Endothelial cell (in vitro differentiated cells): ENCODE measurements at places on chromosomes 5 and 9.

DNA sequence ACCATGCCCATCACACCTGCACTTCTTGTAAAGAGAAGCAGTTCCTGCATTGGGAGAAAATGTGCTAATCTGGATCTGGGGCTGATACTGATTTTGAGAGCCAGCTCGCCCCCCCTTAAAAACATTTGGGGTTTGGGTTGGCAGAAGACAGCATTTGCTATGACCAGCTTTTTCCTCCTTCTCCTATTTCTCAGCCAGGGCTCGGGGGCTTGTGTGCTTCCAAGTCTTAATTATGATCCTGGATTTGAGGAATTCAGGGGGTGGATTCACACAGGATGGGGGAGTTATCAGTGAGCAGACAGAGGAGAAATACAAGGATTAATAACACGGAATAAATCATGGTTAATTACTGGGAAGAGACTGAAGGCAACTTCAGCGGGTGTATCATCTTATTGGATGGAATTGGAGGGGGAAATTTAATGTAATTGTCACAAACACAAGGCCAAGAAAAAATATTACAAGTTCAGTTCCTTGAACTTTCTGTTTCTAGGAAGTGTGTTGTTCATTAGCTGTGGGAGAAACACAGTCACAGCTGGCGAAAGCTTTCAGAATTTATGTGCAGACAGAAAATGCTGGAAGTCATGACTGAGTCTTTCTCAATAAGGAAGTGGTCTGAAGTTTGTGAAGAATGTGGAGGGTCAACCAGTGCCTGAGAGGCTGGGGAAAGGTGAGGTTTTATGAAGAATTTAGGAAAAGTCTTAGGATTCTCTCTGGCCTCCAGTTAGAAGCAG lies 15.3 kb downstream of the C9orf152 start:
- no peak for DNase-seq

DNA sequence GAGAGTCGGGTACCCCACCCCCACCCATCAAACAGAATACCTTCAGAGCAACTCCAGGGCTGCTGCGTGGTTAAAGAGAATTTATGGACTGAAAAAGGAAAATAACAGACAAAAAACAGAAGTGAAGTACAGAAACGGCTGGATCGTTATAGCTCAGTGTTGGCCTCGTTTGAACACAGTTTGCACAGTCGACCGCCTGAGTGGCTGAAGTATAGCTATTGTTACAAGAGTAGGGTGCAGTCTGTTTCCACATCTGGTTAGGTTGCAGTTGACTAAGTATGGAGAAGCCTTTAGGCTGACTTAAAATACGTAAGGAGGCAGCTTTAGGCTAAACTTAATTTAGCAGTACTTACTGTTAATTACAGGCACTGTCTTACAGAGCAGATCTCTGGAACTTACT lies 121.2 kb downstream of the GCNT1 start:
- DNase-seq = no peak

DNA sequence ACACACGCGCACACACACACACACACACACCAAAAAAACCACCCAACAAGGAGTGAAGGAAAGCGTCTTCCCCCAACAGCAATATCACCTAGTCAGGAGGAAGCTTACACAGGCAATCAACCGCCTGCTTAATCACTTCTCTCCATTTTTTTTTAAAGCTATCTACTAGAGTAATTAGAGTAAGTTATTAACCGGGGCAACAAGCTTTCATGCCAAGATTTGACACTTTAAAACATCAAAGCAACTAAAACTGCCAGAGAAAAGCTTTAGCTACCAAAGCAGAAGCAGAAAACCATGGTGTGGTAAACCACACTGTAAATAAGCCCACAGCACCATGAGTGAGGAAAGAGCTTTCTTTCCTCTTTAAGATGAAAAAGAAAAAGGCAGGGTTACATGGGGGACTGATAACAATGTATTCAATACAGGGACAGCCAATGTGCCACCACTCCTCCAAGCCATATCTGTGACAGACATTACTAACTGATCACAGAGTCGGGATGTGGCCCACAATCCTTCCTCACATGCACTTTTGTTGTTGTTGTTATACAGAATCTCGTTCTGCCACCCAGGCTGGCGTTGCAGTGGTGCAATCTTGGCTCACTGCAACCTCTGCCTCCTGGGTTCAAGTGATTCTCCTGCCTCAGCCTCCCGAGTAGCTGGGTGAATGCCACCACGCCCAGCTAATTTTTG lies 282.1 kb downstream of the CRB2 start:
- no peak for DNase-seq

GRCh38 chr9:111804636-111805035 lies 9.9 kb upstream of the SHOC1 start:
- no peak for DNase-seq

GRCh38 chr5:17315710-17316221 lies 98.3 kb downstream of the BASP1 start:
- DNase-seq = no peak

GRCh38 chr5:175893466-175893865 lies 22.1 kb downstream of the CPLX2 start:
- no peak for DNase-seq

DNA sequence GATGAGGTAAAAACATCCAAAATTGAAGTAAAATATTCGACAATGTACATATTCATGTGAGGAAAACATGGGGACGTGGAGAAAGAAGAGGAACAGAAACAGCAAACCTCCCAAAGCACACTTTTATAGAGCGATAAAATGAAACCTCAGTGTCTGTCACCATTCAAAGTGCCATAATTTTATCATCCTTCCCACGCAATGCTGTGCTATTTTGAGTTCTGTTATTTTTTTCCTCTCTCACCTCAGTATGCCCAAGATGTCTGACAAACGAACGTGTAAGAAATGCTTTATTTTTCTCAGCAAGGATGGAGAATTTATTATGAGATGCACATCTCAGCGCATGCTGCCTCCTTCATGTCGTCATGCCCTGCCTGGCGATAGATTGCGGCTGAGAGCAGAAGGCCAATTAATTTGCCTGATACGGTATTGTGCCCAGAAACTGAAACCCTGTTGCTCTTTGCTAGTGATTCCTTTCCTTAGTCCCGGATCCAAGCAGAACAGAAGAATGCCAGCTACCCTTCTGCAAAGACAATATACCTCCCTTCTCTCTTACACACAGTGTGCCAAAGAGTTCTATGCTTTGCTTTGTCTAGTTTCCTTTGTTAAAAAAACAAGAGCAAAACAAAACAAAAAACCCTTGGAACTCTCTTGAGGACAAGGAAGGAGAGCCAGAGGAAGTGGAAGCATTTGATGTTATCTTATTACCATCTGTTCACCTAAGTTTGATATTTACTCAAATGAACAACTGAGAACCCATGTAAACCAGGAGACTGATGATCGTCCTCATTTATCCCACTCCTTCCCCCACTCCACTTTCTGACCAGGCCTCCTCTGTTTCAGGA lies 192.4 kb downstream of the SEMA6A start:
- no peak for DNase-seq

DNA sequence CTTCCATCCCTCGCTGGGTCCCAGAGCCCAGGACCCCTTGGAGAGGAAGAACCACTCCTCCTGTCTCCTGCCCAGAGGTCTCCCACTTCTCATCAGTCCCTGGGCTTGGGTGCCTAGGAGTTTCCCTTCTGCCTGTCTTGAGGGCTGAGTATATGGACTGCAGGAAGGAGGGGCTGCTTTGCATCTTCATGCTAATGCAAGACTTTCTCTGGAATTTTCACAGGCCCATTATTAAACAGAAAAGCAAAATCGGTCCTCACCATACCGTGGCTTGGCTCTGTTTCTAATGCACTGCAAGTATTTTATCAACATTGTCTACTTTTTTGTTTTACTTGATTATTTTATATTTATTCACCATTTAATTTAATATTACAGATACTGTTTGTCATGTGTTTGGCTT lies 34.5 kb downstream of the TRIO start:
- no peak for DNase-seq

DNA sequence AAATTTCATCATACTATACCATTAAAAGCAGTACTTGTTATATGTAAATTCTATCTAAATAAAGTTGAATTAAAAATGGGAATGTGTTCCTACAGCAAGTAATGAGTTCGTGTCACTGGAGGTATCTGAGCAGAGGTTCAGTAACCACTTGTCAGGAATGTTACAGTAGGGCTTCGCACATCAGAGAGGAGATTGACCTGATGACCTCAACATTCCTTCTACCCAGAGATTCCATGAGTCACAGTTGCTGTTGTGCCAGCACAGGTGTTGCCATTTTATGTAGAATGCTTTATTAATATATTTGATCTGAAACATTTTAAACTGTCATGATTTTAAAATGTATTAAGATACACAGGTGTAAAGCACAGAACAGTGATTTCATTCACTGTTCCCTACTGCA lies 60.3 kb downstream of the STX17 start:
- no peak for DNase-seq

DNA sequence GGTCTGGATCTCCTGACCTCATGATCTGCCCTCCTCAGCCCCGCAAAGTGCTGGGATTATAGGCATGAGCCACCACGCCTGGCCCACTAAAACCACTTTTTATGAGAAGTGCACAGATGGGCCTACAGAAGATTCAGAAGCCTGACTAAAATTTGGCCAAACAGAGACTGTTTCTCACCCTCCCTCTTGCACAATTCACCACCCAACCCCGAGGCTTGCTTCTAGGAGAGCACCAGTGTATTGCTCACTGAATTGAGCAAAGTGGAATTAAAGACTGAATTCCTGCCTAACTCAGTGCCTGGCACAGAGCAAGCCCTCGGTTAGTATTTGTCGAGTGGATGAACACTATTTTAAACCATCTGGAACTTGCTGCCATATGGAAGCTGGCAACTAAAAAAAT lies 3.4 kb upstream of the DCTN4 start:
- no peak for DNase-seq

DNA sequence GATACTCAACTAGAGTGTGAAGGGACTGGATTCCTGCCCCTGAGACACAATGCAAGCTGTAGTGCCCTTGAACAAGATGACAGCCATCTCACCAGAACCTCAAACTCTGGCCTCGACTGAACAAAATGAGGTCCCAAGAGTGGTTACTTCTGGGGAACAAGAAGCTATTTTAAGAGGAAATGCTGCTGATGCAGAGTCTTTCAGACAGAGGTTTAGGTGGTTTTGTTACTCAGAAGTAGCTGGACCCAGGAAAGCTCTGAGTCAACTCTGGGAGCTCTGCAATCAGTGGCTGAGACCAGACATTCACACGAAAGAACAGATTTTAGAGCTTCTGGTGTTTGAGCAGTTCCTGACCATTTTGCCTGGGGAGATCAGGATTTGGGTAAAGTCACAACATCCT lies 2.4 kb downstream of the ZNF483 start:
- no peak for DNase-seq

DNA sequence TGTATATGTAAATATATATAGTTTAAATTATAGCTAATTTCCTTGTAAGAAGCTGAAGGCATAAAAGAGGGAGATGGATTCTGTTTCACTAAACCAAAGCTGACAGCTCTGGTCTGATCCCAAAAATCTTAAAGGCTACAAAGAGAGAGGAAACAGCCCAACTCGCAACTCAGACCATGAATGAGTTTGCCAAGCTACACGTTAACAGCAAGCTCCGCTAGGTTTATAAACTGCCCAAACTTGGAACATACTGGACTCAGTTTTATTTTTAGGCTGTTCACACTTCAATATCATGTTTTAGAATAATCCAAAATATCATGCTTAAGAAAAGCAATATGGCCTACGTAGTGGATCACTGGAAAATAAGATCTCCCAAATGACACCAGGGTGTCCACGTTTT lies 318.3 kb upstream of the RPS23 start:
- DNase-seq = no peak

GRCh38 chr5:179974246-179974945 lies 66.7 kb upstream of the TBC1D9B start:
- no peak for DNase-seq

DNA sequence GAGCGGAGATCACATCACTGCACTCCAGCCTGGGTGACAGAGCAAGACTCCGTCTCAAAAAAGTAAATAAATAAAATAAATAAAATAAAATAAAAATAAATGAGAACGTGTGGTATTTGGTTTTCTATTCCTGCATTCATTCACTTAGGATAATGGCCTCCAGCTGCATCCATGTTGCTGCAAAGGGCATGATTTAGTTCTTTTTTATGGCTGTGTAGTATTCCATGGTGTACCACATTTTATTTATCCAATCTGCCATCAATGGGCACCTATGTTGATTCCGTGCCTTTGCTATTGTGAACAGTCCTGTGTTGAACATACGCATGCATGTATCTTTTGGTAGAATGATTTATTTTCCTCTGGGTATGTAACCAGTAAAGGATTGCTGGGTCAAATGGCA lies 8.8 kb upstream of the RASGEF1C start:
- no peak for DNase-seq

GRCh38 chr9:13485068-13485596 lies 205.6 kb upstream of the MPDZ start:
- DNase-seq = no peak

GRCh38 chr5:138495351-138495750 lies 30.1 kb downstream of the EGR1 start:
- no peak for DNase-seq
